ENCODE measurements at places on chromosomes 1 and 21.

GRCh38 chr1:12384836-12385456 is 155.1 kb downstream of the VPS13D start:
- no peak for DNase-seq

- no peak for DNase-seq
Measured at GRCh38 chr1:228765168-228765946, 30.1 kb downstream of the RHOU start.

GRCh38 chr1:117650840-117651568 is 45.2 kb downstream of the TENT5C start:
- DNase-seq: no peak

DNA sequence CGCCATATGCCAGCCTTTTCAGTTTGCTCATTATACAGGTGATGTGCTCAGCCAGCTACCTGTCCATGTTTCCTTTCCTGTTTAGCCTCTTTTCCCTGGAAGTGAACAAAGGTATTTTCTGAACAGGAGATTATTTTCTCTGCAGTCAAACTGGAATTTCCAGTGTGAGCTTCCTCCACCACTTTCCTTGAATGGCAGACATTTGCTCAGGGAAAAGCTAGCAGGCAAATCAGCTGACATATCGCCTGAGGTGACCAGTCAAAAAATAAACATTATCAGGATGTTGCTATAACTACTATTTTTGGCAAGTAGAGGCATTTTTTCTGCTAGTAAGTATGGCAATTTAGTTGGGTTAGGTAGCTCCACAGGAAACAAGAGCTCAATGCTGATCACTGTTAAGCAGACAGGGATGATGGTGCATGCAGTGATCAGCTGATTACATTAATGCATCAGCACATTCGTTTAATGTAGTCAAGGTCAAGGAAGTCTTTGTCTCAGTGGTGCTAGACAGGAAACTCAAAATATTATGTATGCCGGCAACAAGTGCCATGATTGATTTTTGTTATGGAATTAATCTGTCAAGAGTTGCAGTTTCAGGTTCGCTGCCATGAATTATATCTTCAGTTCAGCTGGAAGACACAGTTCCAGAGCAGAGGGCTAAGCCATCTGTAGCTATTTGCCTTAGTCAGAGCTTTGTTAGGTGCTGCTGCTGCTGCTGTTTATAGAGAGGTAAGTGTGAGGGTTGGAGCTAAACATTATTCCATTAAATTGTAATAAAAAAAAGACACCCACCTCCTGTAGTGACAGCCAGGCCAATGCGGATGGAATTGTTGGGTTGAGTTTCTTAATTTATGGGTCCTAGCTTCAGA is 179.7 kb upstream of the ST6GALNAC5 start:
- no peak for DNase-seq

DNA sequence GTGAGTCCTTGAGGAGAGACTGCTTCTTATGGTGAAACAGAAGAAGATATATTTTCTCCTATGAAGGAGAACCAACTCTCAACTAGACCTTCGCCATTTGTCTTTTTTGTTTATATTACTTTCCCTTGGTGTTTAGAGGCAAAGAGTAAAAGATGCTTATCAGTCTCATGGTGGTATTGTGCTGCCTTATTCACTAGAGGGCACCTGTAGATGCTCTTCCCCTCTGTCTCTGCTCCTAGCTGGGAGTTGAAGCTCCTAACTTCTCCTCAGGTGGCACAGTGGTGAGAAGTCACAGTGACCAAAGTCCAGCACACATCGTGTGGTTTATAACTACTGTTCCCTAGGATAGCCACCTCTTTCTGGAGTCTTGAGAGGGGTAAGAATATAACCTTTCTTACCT is 1359.6 kb downstream of the PLA2G4A start:
- DNase-seq: no peak

GRCh38 chr21:41840880-41841279 is 38.3 kb downstream of the PRDM15 start:
- no peak for DNase-seq

GRCh38 chr1:25743164-25744139 is 56.5 kb upstream of the SELENON start:
- no peak for DNase-seq

DNA sequence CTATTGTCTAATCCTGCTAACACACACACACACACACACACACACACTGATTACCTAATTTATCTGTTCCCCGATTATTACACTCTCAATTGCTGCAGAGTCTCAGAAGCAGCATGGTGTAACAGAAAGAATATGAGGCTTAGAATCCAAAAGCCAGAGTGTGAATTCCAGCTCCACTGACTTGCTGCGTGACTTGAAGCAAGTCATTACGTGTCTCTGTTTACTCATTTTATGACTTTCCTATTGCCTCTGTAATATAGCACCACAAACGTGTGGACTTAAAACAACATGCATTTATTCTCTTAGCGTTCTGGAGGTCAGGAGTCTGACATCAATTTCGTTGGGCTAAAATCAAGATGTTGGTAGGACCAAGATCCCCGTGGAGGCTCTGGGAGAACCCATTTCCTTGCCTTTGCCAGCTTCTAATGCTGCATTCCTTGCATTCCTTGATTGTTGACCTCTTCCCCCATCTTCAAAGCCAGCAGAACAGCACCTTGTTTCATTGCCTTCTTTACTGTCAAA is 55.9 kb upstream of the ATP5PO start:
- DNase-seq: peak; percentile 61

- DNase-seq: no peak
Measured at GRCh38 chr1:96990136-96990535, 268.6 kb downstream of the PTBP2 start.

DNA sequence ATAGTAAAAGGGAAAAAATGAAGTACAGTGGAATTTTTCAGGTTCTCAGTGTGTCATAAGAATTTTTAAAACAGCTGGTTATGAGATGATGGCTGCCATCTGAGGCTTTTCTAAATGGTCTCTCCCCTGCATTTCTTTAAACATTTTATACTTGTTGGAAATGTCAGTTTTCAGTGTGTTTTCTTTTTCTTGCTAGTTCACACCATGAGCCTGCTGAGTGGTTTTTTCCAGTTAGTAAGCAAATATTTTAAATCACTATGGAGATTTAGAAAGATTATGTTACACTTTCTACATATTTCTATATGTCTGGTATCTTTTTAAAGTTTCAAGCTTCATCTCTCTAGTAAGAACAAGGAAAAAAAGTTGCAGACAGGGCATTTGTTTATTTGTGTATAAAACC is 9.6 kb downstream of the RBM15 start:
- DNase-seq: no peak

GRCh38 chr1:75233302-75233929 is 99.2 kb downstream of the LHX8 start:
- no peak for DNase-seq

DNA sequence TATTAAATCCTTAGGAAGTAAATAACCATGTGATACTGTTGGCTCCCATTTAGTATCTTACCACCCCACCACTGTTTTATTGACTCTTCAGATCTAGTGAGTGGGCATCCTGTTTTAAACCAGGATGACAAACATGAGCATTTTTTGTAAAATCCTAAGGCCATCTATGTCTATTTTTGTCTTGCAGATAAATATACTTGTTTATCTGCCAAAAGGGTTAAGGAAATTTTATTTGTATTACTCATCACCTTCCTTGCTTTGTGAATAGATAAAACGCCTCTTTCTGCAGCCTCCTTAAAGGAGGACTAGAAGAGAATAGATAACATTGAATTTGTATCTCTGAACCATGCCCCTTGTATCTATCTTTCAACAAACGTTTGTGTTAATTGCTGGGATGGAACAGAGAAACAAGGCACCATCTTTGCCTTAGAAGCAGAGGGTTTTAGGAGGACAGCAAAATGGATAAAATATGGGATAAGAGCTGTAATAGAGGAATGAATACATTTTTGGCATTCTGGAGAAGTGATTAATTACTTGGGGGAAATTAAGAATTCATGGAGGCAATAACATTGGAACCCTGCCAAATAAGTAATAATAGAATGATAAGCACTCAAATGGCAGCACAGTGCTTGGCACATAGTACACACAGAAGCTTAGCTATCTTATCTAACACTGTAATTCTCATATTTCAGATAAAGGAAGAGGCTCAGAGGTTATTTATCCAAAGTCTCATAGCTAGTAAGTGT is 14.7 kb downstream of the YTHDF2 start:
- peak; percentile 76 for DNase-seq
